ENCODE measurements at places on chromosomes 16 and 17. TPM values are rescaled to one million over a fixed set of nuclear protein-coding genes. Genes with fewer than 3 reads are reported as not detected.

GRCh38 chr17:36011201-36011600, 6.6 kb downstream of the CCL23 start:
- DNase-seq, result no peak

- DNase-seq, result no peak
These were observed 54.0 kb downstream of the DYNLRB2 start for GRCh38 chr16:80594756-80595155.

The ABCA10 gene
- 2.3 TPM for total RNA-seq

DNA sequence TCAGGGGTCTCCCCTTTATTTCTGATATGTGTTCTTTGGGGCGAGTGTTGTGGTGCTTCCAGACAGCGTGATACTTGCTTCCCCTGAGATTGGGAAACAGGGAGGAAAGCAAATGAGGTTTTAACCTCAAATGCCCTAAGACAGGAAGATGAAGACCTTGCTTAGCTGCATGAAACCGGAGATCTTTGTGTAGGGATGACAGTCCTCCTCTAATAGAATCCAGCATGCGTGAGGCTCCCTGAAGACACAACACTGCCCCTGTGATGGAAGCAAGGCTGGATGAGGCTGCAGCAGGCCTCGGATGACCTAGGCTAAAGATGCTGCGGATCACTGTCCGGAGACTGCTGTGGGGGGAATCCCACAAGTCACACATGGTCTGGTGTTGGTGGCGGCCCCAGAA, 491.0 kb downstream of the CDH13 start:
- DNase-seq, result no peak

Measured in natural killer cell (primary cell).